ENCODE measurements at places on chromosomes 7 and 10.

GRCh38 chr10:42955493-42955889, 121.4 kb upstream of the RET start:
- no peak for DNase-seq

DNA sequence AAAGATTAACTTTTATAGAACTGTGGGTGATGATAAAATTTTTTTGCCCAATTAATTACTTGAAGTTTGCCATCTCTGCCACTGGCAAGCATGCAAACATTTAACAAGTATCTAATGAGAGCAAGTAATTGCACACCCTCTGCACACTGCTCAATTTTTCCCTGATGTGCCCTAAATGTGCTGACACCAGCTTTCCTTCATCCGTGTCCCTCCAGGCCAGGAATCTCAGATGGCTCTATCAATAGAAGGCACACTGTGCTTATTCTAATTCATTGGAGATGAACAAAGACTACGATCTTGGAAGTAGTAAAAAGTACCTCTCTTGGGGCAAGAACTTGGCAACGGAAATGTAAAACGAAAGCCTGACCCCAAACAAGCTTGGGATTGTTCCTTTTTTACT, 212.1 kb downstream of the GPR37 start:
- DNase-seq = no peak

GRCh38 chr7:22252016-22252415, 104.9 kb downstream of the RAPGEF5 start:
- no peak for DNase-seq

- no peak for DNase-seq
Measured at GRCh38 chr10:47311193-47311931, 10.9 kb upstream of the GDF2 start.

- DNase-seq = peak; percentile 72
Measured at GRCh38 chr10:58512491-58513187, at the start of gene BICC1. TSS of gene BICC1 (plus strand) at chr10:58512872. CDS start at chr10:58513144, 272 bp downstream.

DNA sequence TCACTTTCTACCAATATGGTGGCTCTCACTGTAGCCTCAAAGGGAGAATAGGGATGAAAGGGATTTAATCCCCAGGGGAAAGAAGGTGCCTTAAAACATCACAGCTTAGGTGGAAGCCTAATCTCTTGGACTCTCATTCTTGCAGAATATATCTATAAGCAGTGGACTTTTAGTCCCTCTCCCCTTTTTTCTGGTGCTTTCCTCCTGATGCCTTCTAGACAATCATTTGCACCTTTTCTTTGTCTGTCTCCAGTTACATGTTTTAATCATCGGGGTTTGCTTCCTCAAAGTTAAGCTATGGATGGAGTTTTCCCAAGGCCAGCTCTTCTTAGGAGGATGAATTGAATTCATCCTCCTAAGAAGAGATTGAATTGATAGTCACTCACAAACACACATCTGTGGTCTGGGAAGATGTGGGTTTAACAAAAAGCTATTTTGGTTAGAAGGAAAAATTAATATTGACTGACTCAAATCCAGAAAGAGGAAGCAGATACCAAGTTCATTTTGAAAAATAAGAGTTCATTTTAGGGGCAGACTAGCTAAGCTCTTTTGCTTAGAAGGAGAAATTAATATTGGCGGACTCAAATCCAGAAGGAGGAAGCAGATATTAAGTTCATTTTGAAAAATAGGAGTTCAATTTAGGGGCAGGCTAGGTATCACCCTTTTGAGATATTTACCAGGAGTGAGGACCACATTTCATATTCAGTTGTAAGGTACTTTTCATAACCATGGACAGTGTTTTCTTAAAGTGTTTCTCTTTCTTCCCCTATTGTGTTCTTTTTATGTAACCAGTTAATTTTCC, 35.2 kb upstream of the PLEKHS1 start:
- DNase-seq = no peak

GRCh38 chr7:70778585-70778984, 353.4 kb upstream of the GALNT17 start:
- DNase-seq = no peak

DNA sequence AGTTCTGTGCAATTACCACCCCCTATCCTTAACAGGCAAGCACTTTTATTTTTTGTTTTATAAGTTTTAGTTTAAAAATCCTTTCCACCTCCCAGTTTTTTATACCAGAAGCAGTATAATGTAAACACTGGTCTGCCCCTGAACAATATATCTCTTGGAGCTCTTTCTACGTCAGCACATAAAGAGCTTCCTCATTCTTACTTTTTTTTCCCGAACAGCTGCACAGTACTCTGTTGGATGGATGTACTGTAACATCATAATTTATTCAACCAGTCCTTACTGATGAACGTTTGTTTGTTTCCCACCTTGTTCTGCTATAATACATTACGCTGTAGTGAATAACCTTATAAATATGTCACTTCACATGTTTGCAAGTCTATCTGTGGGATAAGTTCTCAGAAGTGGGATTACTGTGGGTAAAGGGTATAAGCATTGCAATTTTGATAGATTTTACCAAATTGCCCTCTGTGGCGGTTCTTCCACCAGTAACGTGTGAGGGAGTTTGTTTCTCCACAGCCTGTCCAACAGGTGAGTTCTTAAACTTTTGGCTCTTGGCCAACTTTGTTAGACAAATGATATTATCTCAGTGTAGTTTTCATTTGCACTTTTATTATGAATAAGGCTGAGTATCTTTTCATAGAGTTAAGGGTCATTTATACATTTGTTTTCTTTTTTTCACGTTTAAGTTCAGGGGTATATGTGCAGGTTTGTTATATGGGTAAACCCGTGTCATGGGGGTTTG, 32.8 kb downstream of the ADRA2A start:
- DNase-seq = no peak

DNA sequence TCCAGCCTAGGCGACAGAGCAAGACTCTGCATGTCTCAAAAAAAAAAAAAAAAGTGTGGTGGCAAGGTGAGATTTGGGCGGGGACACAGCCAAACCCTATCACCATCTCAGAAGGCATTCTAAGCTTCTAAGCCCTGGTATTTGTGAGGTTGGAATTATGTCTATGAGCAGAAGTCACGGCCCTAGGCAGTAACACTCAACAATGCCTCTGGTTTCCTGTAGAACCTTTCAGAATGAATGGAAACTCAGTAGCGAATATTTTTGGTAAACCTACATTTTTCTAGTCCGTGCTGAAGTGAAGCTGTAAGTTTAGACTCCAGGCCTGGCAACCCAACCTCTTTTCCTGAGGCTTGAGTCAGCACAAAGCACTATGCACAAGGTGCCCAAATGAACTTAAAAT, 88.3 kb downstream of the FAM107B start:
- DNase-seq = peak; percentile 33

DNA sequence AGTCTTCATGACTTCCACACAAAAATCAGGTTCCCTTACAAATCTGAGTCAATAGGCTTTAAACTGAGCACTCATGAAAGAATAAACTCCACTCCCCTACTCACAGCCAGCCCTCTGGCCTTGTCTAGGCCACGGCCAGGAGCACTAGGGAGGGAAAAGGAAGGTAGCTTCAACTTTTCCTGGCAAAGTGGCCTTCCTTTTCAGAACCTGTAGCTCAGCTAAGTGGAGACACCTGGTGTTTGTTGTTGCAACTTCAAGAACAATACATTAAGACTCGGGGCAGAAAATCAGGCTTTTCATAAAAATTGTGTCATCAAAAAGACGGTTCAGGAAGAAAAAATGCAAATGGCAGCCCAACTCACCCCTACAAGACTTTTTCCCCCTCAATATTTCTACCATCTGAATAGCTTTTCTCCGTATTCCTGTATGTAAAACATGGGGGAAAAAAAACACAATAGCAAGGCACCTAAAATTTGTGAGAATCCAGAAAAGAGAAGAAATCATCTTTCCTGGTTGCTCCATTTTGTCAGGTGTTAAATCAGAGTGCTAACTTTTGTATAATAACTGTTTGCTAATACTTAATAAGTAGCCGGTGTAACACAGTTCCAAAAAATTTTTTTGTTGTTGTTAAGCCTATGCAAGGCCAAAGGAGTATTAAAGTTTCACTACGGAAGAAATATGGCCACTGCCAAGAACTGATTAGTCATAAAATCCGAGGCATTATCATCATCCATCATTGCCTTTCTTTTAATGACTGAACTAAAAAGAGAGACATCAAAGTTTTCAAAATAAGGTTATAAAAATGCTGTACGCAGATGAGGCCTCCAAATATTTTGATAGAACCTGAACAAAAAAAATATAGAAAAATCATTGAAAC, 66.2 kb upstream of the ARID5B start:
- DNase-seq = peak; percentile 81

GRCh38 chr10:48197236-48197899, 77.1 kb downstream of the FRMPD2 start:
- no peak for DNase-seq

- peak; percentile 65 for DNase-seq
Measured at GRCh38 chr10:31318382-31318853, 598 bp upstream of the ZEB1 start.

DNA sequence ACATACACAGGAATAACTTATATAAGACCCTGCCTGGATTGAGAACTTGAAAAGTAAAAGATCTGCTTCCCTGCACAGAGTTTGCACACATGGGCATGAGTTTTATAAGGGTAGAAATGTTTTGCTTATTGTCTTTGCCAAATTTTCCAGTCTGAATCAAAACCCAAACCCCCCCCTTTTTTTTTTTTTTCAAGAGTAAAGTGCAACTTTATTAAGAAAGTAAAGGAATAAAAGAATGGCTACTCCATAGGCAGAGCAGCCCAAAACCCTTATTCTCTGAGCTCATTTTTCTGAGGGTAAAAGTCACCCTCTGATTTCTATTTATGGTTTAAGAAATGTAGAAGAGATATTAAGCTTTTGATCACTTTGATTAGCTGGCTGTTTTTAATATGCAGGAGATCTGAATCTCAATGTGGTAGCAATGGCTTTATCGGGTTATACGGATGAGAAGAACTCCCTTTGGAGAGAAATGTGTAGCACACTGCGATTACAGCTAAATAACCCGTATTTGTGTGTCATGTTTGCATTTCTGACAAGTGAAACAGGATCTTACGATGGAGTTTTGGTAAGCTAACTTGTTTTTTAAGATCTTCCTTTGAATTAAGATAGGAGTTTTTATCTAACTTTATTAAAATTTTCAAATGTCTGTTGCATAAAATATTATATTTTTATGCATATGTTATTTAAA, 18.7 kb downstream of the MIOS start:
- no peak for DNase-seq

DNA sequence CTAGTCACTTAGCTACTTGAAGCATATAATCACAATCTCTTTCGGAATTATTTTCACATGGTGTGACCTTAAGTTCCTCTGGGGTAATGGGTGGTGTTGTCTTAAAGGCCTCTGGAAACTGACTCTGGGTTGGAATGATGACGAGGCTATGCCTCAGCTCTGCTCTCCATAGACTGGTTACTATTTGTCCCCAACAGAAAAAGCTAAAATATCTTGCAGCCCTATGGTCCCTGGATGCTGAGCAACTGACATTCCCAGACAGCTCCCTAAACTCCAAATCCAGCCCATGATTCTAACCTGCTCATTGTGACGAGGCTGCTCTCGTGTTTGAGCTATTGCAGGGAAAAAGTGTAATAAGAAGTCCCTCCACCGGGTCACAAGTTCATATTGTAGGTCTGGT, 51.6 kb downstream of the HBP1 start:
- no peak for DNase-seq

DNA sequence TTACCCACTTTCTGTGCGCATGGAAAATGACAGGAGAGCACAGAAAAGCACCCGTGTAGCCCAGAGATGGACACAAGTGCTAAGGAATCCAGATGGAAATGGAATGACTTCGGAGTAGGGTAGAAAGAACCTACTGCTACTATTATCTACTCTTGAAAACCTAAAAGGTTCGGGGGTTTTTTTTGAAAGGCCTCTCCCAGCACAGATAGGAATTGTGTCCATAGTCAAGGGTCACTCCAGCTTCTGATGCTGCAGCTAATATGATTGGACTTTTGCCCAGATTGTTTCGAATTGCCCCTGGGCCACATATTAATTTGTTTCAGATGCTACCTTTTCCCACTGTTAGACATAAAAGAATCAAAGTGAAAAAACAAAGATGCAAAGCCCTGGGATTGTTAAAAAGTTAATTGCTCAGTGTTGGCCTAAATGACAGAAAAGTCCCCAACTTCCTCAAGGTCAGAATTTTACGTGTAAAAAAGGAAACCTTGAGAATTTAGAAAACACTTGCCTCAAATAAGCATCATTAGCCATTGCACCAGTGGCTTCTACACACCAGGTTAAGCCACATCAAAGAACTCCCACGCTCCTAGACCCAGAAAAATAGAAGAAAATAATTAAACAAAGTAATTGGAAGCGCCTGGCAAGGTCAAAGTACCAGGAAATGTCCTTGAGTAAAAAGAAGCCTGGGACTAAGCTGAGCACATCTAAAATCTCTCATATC, 40.8 kb upstream of the INSIG1 start:
- DNase-seq = no peak

DNA sequence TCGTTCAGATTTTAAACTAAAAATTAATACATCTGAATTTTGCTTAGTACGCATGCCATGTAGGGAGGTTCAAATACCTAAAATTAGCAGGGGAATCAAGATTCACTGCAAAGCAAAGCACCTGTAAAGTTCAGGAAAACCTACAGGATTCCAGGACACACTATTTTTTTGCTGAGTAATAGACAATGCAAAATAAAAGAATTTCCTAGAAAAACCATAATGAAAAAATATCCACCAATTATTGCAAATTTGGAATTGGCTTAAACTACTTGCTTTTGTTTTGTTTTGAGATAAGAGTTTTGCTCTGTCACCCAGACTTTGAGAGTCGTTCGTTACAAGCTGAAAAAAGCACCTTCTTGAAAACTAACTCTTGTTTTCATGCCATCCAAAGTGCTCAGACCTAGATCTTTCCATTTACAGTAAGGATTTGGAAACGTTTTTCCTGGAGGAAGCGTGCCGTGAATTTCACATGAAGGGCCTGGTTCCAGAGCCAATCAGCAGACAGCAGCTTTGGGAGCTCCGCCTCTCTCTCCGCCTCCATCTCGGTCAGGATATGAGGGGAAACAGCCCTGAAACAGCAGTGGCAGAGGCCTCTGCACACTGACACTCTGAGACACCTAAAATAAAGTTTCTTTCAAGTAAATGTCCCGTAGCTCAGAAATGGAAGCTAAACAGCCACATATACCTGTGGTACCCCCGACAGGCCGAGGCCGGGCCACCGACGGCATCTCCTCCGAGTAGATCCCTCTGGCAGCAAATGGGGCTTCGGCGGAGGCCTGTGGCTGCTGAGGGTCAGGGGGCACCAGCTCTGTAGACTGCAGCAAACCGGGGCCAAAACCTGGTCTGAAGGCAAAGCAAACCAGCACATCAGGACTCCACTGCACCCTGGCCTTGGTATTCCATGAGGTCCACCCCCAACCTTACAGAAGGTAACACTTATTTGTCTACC, 45.9 kb upstream of the ATP6V0A4 start:
- no peak for DNase-seq

- no peak for DNase-seq
Measured at GRCh38 chr10:128125416-128125943, 743 bp downstream of the MKI67 start.
